Heart left ventricle (tissue), 16 donors: ENCODE measurements at places on chromosomes 5 and 9.
A peak's percentile ranks its signal among the peaks of the same experiment; 100 is the strongest.

DNA sequence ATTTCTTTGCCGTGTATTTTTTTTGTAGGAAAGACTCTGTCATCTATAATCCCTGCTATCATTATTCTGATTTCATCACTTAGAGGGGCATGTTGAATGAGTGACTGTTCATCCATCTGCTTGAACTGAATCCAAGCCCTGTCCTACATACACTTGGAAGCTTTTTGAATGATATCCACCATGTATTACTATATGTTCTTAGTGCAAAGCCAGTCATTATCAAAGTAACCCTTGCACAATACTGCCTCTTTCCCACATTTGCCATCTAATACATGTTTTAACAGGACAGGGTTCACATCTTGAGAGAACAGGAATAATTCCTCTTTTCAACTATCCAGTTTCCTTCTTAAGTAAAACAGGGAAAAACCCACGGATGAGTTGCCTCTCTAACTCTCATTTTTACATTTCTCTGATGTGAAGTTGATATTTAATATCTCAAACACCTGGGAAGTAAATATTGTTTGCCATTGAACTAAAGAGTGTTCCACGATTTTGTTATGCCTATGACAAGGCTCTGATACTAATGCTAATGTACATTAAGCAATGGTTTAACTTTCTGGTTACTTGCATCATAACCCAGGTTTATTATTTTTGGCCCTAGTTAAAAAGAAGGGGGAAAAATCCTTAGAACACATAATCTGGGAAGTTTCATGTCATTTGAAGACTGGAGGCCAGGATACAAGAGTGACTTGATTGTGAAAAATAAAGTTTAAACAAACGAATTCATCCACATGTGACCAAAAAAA lies 103.7 kb upstream of the TARS1 start:
- no peak for DNase-seq

DNA sequence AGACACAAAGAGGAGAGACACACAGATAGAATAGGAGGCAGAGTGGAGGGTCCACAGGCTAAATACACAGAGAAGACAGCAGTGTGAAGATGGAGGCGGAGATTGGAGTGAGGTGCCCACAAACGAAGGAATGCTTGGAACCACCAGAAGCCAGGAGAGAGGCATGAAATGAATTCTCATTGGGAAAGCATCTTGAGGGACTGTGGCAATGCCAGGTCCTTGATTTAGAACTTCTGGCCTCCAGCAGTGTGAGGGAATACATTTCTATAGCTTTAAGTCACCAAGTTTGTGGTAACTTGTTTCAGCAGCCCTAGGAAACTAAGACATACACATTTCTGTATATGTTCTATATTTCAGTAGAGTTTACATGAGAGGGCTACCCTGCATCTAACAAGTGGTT lies 396.6 kb upstream of the ZNF608 start:
- DNase-seq = no peak

- DNase-seq = no peak
Measured at GRCh38 chr5:60843386-60843935, 608 bp downstream of the ELOVL7 start.

- no peak for DNase-seq
Measured at GRCh38 chr5:124724357-124725039, 21.9 kb downstream of the ZNF608 start.

GRCh38 chr5:158640593-158640980 lies 459.1 kb downstream of the EBF1 start:
- DNase-seq = no peak

DNA sequence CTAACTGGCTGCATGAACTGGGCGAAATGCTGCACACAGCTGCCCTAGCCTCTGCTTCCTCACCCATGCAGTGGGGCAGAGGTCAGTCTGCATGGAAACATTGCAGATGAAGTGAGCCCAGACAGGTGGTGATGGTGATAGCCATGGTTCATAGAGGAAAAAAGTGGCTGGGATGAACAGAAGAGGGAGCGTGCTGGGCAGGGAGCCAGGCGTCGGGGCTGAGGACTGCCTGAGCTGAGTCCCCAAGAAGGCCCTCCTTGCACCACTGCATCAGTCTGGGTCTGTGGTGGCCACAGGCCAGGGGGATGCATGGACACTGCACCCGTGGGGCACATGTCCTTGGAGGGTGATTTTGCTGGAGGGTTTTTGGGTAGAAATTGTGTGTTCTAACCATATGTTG lies 80.5 kb downstream of the AMBP start:
- DNase-seq = no peak

DNA sequence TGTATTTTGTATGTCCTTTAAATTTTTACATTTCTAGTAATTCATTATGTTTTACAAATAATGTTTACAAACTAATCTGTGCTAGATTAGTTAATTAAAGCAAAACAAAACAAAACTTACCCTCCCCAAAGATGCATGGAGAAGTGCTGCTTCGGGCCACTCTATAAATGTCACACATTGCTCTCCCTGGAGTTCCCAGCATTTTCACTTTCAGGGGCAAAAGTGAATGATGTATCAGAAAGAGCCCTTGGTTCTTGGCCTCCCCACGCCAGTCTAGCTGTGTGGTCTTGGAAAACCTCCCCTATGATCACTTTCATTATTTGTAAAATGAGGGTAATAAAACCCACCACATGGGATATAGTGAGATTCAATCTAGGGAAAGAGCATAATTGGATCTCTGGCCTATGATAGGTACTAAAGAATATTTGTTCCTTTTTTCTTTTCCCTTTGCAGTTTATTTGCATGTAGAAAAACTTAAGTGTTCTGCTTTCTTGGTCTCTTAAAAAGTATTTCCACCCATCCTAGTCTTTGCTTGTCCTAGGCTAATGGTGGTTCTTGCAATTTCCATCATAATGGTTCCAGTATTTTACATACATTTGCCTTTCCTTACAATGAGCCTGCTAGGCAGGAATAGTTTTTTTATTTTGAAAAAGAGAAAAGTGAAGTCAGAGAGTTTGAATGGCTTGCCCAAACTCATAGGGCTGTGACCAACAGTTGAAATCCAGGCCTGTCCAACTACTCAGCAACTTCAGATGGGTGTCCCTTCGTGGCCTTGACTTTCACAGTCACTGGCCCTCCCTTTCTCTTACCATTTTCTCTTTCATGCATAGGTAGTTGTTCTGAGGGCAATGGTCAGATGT lies 184.5 kb upstream of the KLF4 start:
- no peak for DNase-seq

- DNase-seq = no peak
Measured at GRCh38 chr9:82736126-82736525, 326.8 kb downstream of the RASEF start.

- no peak for DNase-seq
Measured at GRCh38 chr5:149995385-149996204, 4.9 kb downstream of the TIGD6 start.

GRCh38 chr5:61069150-61069549 lies 93.1 kb downstream of the SMIM15 start:
- no peak for DNase-seq

GRCh38 chr5:38466424-38467189 lies 89.8 kb downstream of the LIFR start:
- peak; percentile 83 for DNase-seq

GRCh38 chr9:77498891-77499290 lies 149.2 kb downstream of the GNA14 start:
- no peak for DNase-seq

GRCh38 chr5:79256563-79256962 lies 20.6 kb downstream of the JMY start:
- DNase-seq = no peak

GRCh38 chr9:101440714-101441230 lies 5.2 kb upstream of the ALDOB start:
- DNase-seq = no peak

- DNase-seq = no peak
Measured at GRCh38 chr9:91963711-91964240, 13.7 kb upstream of the ROR2 start.

- no peak for DNase-seq
Measured at GRCh38 chr9:2083479-2083878, 68.3 kb downstream of the SMARCA2 start.

DNA sequence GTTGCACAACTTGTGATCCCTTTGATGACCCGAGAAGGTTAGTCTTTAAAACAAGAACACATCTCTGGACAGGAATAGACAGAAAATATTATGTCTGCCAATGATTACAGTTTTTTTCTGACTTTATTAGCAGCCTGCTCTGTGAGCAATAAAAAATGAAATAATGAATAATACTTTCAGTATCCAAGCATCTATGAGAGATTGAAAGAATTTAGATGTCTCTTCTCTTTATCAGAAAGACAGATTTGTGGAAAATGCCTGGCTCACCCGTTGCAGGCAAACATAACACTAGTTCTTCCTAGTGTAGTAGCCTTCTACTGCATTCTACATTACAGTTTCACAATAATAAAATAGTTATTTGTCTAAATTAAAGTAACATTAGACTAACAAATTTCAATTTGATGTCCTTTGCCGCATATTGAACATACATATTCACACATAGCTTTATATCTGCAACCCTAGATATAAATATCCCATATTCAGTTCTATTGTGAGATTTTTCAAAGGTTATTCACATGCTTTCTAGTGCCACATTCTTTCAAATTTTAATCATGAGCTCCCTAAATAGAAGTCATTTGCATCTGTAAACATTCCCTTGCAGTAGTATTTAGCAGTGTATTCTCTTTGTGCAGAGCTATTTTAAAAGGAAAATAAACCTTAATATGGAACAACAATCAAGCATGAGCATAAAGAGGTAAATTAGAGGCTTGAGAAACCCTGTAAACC lies 267.3 kb downstream of the EFNA5 start:
- no peak for DNase-seq

DNA sequence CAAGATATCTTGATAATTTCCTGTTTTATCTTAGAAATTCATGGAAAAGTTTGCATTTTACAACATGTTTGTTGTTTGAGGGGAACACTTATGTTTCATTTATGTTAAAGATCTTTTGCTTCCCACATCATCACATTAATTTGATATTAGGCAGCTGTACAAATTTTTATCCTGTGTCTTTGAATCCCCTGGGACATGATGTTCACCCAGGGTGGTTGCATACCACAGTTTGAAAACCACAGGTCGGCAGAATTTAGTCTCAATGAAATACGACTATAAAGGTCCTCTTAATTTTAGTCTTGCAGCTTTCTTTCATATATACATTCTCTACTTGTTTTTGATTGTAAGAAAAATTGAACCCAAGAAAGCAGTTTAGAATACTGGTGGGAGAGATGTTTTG lies 3.7 kb downstream of the NAA35 start:
- no peak for DNase-seq

DNA sequence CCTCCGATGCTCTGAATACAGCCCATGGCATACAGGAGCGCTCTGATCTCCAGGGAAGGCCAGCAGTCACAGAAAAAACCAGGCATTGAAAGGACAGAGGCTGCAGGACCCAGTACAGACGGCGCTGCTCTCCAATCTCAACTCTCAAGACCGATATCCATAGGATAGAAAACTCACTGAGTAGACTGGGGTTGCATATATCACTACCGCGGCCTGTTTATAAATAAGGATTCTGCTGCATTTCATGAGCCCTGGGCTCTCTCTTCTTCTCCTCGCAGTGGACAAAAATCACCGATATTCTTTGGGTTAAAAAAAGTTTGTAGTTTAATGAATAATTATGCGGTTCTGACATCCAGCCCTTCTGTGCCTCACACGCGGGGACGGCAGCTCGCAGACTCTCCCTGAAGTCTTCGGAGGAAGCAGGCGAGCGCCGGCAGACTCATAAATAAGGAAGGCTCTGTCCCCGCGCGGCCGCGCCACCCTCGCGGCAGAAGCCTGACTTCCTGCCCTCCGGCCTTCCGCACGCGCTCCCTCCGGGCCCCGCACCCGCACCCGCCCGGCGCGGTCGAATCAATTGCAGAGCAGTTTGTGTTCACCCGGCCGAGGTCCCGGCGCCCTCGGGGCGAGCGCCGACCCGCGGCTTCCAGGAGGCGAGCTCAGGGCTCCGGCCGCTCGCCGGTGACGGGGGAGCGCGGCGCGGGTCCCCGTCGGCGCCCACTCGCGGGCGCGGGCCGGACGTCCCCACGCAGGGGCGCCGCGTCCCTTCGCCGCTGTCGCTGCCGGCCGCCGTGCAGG lies at the start of gene FAM78A:
TSS of gene FAM78A (minus strand) at position 417 of the 795 bp plus-strand sequence. CDS start at position 86, 331 bp downstream.
- DNase-seq = peak; percentile 66

DNA sequence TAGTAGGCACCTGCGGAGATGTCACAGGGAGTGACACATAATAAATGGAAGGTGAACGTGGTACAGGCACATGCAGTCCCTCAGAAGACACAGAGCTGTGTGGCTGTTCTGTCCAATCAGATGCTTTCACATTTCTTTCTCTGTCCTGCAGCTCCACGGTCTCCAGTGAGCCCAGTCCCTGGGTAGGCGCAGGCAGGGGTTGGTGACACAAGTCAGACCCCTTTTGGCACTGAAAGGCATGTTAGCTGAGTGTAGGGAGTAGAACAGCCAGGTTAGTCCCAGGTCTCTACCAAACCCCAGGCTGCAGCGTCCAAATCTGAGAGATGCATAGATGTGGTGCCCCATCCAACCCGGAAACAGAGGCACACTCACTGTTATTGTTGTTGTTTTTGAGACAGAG lies 2.8 kb downstream of the SLC31A2 start:
- DNase-seq = no peak

DNA sequence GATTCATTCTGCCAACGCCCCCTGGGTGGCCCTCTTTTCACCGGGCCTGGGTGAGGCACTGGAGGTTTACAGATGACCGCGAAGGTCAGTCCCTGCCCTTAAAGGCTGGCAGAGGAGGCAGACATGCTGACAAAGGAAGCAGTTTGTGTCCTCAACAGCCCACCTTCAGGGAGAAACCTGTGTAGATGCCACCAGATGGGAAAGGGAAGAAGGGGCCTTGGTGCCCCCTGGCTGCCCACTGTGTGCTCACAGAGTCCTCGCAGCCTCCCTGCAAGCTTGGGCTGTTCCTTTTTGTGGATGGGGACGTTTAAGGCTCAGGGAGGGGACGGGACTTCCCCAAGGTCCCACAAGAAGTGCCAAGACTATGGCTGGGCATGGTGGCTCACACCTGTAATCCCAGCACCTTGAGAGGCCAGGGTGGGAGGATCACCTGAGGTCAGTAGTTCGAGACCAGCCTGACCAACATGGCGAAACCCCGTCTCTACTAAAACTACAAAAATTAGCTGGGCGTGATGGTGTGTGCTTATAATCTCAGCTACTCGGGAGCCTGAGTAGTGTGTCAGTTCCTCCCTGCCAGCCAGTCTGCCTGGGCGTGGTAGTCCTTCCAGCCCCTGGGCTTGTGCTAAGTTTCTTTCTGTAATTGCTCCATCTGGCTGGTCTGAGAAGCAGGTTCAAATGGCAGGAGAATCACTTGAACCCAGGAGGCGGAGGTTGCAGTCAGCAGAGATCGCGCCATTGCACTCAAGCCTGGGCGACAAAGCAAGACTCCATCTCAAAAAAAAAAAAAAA lies 36.2 kb downstream of the NEK6 start:
- DNase-seq = no peak

DNA sequence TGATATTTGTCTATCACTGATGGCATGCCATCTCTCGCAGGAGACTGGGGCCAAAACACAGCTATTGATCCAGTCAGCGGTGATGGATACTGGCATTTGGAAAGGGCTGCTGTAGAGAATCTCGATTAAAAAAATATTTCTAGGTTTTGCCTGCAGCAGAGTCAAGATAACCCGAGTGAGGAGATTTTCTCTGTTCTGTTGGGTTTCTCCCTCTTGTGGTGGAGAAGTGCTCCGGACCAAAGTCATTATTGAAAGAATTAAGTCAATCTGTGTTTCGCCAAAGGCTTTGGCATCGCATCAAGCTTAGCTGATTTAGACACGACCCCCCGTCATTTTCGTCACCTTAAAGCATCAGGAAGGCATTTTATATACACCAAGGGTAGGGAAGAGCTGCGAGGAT lies 97.1 kb upstream of the IRX2 start:
- no peak for DNase-seq
